ENCODE measurements at places on chromosomes 5 and 9.

GRCh38 chr5:133142782-133143181 is 91.0 kb downstream of the HSPA4 start:
- DNase-seq: no peak

GRCh38 chr5:136052692-136053335 is 24.0 kb downstream of the TGFBI start:
- no peak for DNase-seq

GRCh38 chr9:5949103-5949699 is 58.5 kb downstream of the MLANA start:
- DNase-seq: no peak

DNA sequence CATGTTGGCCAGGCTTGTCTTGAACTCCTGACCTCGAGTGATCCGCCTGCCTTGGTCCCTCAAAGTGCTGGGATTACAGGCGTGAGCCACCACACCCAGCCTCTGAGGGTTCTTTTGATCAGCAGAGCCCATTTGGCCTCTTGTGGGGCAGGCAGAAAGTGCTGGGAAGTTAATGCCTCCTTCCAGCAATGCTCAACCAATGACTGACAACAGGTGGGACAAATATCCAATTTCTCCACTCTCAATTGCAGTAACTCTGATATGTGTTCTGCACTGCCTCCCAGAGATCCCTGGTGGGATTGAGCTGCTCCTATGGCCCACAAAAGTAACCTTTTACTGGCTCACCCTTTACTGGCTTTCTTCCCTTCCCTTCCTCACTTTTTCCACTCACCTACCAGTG is 79.9 kb upstream of the APC start:
- no peak for DNase-seq

DNA sequence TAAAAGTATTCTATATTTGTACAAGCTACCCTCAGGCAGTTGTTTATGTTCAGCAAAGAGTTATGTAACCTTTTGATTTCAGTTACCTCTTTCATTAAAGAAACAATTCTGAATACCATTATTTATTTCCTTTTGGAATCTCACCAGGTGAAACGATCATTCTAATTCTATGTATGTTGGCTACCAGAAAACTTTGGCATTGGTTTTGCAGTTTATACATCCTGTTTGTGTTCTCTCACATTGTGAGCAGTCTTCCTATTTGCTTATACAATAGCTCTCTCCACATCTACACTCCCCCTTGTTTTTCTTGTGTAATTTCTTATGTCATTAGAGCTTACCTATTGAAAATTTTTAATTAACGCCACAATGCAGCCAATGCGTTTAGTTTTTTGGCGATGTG is 276.0 kb upstream of the MPDZ start:
- no peak for DNase-seq

DNA sequence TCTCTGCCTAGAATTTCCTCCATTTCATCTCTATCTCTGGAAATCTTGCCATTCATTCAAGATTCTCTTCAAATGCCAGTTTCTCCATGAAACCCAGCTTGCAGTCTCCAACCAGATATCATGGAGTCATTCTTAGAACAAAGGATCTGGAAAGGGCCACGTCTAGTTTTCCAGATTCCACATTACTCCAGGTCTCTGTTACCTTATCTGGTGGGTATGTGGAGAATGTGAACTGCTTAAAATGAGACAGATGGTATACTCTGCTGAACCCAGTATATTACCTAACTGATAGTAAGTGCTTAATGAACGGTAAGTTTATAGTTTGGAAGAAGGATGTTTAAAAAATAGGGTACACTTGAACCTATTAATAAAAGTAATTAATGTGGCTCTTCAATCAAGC is 52.3 kb upstream of the ZSWIM6 start:
- no peak for DNase-seq

GRCh38 chr5:80213466-80213865 is 42.4 kb downstream of the SERINC5 start:
- no peak for DNase-seq

GRCh38 chr5:89826938-89827337 is 582.6 kb downstream of the CETN3 start:
- DNase-seq: no peak

DNA sequence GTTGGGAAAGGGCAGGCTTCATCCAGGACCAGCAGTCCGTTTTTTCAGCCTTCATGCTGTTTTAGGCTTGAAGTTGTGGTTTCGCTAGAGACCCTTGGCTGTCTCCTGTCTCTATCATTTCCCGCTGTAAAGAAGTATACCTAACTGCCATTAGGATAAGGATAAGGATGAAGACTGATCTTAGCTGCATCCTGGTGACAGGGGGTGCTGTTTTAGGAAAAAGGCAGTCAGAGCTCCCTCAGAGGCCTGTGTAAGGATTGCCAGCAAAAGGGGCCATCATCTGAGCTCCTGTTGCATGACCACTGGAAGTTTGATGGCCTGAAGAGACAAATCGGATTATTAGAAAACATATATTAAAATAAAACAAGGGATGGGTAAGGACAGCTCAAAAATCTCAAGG is 64.8 kb upstream of the FGF10 start:
- DNase-seq: no peak

- no peak for DNase-seq
These were observed 80.3 kb upstream of the FST start for GRCh38 chr5:53399926-53400697.

GRCh38 chr9:14173713-14174112 is 140.2 kb downstream of the NFIB start:
- DNase-seq: no peak

DNA sequence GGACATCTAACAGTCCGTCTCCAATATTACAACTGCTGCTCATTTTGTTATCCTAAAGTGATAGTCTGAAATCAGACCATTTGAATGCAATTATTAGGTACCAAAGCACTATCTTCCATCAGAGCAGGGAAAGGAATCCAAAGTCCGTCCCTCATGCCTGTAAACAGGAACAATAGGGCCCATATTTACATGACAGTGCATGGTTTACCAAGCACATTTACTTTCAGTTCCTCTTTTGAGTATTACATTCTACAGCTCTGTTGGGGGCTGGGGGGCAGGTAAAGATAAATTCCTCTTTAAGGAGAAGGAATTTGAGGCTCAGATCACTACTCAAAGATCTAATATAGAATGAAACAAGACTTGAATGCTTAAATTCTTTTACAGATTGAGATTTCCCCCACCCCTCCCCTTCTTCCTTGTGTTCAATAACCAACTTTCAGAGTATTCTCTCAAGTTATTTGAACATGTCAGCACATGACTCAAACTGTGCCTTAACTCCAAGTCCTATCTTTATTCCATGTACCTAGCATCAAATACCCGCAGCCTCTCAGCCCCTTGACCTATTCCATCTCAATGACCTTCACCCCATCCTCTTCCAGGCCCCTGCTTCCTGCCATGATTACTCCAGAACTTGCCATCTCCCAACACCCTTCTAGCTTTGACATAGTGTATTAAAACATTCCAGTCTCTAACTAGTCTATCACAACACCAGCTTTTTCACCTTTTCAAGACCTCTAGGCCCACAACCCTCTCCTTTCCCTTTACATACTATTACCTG is 71.0 kb downstream of the BRINP1 start:
- no peak for DNase-seq

GRCh38 chr5:50878470-50878869 is 212.0 kb downstream of the PARP8 start:
- DNase-seq: no peak

- DNase-seq: peak; percentile 36
These were observed 10.8 kb downstream of the TSPAN17 start for GRCh38 chr5:176658007-176658599.

DNA sequence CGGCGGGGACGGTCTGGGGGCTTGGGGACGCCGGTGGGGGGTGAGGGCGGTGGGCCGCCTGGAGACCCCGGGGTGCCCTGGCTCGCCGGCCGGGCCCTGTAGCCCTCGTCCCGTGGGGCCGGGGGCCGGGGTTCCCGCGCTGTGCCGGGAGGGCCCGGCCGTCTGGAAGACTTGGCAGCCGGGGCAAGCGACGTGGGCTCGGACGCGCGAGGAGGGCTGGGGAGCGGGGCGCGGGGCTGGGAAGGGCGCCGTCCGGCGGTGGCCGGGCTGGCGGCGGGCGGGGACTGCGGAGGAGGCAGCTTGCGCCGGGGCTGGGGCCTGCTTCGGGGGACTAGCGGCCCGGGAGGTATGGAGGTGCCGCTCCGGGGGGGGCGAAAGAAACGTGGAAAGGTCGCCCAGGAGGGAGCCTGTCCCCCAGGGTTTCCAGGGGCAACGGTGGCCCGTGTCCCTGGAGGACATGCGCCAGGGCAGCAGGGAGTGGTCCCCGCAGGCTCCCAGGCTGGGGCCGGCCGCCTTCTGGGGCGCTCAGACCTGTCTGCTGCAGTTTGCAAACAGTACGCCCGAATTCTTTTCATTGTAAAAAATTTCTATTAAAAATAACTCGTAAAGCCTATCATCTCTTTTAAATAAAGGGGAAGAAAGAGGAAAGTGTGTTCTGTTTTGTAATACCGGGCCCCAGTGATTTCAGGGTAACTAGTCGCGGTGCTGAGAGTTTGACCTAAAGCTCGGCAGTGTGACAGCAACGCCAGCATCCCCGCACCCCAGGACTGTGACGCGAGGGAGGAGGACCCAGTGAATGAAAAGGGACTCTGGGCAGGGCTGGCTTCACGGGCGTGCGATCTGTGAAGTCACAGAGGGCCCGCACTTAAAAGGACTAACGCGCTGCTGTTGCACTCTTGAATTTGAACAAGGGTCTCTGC is 752 bp upstream of the ANKH start:
- DNase-seq: peak; percentile 41

DNA sequence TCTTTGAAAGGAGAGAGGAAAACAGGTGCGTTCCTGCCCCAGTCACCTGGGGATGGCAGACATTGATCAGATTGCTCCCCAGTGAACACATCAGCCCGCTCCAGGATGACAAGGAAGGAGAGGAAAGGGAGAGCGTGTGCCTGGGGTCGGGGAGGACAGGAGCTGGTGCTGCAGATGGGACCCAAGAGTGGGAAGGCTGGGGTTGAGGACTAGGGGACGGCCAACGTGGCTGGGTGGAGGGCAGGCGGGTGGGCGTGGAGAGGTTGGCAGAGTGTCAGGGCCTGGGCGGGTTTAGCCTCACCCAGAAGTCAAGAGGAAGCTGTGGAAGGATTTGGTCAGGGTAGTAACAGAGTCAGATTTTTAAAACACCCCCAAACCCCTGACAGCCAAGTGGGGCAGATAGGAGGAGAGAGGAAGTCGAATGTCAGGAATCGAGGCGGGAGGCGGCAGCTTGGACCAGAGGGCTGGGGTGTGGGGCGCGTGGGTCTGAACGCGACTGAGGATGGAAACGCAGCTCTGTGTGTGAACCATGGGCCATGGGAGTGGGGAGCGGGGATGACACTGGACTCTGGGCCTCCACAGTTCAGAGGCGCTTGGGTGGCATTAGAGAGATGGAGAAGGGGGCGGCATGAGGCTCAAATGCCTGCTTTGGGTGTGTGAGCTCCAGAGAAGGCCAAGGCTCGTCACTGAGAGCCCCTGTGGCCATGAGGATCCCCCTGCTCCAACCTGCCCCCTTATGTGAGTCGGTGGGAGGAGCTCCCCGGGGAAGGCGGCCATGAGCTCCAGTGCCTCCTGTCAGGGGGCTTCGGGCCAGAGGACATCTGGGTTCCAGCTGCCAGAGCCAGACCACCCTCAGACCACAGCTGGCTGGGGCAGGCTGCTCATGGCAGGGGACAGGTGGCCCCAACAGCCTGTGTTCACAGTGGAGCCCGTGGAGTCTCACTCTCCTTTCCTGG is 24.6 kb downstream of the LAMC3 start:
- no peak for DNase-seq

- no peak for DNase-seq
These were observed 130.9 kb downstream of the PAPPA start for GRCh38 chr9:116284518-116284917.

- DNase-seq: no peak
These were observed 1032.8 kb upstream of the DMAC1 start for GRCh38 chr9:8832386-8832785.

DNA sequence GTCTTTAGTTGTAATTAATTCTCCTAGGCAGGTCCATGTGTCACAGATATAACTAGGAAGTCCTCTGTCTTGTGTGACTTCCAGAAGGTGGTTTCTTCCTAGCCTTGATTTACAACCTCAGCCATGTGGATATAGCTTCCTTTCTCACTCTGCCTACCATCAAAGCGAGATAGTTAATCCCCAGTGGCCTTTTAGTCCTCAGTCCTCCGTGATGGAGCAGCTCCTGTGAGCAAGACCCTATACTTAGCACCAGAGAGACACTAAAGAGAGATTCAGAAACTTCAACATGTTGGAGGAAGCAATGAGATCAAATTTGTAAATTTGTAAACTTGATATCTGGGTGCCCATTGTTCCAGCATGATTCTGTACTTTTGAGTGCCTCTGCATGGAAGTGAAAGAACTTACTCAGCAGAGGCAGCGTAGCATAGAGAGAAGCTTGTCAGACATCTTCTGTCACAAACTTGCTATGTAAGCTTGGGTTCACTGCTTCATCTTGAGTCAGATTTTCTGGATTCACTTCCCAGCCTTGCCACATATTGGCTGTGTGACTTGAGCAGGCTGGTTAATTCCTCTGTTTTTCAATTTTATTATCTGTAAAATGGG is 170.2 kb upstream of the NR3C1 start:
- DNase-seq: no peak

DNA sequence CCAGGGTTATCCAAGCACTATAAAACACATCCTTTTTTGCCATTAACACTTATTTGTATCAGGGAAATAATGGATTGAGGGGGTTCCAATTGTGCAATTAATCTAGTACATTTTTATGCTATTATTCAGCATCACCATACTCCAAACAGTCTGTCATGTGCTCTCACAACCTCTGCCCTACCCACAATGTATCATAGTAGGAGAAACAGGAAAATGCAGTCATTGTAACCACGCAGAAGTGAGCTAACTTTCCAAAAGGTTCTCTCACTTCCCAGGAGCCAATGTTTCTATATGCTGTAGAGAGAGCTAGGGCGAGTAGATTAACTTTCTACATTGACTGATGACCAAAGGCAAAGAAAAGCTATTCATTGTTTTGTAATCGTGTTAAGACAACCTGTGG is 29.8 kb downstream of the DAB2 start:
- no peak for DNase-seq

GRCh38 chr5:95857185-95857945 is 34.8 kb upstream of the GLRX start:
- no peak for DNase-seq

- DNase-seq: no peak
These were observed 35.2 kb upstream of the PLEKHG4B start for GRCh38 chr5:56561-57290.

DNA sequence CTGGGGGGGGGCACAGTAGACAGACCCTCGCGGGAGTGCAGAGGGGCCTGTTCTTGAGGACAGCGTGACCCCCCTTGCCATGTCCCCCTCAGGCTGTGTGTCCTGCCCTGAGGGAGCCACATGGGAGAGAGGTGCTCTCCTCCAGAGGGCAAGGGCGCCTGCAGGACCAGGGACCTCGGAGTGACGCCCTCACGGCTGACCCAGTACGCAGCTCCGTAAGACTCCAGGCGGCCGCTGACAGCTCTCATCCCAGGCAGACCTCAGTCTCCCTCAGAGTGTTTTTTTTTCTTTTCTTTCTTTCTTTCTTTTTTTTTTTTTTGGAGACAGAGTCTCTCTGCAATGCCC is 27.3 kb downstream of the EXD3 start:
- DNase-seq: no peak

GRCh38 chr5:50667653-50668595 is 1.5 kb downstream of the PARP8 start:
- peak; percentile 79 for DNase-seq

- DNase-seq: no peak
These were observed 1975.3 kb upstream of the CDH6 start for GRCh38 chr5:29218138-29218537.

- no peak for DNase-seq
These were observed at the start of gene TAS2R1 for GRCh38 chr5:9630251-9630650. TSS of gene TAS2R1 (minus strand) at chr5:9630351. CDS start at chr5:9630032, 319 bp downstream.
